ENCODE measurements at places on chromosomes 11 and 22. TPM values are rescaled to one million over a fixed set of nuclear protein-coding genes. Genes with fewer than 3 reads are reported as not detected.

The GGTLC2 gene
- not detected for total RNA-seq

The TMEM191C gene
- 1.7 TPM for total RNA-seq

The CNGA4 gene
- 0.43 TPM for total RNA-seq

The PATE4 gene
- not detected for total RNA-seq

The SEC14L3 gene
- not detected for total RNA-seq

- DNase-seq = no peak
Measured at GRCh38 chr22:21445437-21446127, 21.6 kb upstream of the TMEM191C start.

- peak; percentile 98 for DNase-seq
Measured at GRCh38 chr22:42688241-42689211, 32.1 kb downstream of the A4GALT start.

GRCh38 chr11:11660363-11660740, 38.5 kb upstream of the GALNT18 start:
- DNase-seq = no peak

- no peak for DNase-seq
Measured at GRCh38 chr11:78594814-78595213, 20.1 kb upstream of the NARS2 start.

GRCh38 chr22:25572708-25573171, 8.3 kb downstream of the GRK3 start:
- no peak for DNase-seq

DNA sequence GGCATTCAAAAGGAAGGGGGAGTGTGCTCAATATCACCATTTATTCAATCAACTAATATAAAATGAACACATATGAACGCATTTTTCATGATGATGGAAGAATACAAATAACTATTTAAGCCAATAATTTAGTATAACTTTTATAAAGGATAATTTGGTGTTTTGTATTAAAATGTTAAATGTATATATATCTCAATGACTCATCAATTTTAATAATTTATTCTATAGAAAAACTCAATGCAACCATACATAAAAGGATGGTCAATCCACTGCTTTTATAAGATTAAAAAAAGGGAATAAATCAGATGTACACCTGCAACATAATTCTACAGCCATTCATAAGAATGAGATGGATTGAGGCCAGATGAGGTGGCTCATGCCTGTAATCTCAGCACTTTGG, 50.6 kb downstream of the PICALM start:
- no peak for DNase-seq

- DNase-seq = peak; percentile 24
Measured at GRCh38 chr11:32838505-32839274, 9.0 kb downstream of the PRRG4 start.

GRCh38 chr22:35204807-35205775, 52.2 kb upstream of the HMGXB4 start:
- DNase-seq = no peak

DNA sequence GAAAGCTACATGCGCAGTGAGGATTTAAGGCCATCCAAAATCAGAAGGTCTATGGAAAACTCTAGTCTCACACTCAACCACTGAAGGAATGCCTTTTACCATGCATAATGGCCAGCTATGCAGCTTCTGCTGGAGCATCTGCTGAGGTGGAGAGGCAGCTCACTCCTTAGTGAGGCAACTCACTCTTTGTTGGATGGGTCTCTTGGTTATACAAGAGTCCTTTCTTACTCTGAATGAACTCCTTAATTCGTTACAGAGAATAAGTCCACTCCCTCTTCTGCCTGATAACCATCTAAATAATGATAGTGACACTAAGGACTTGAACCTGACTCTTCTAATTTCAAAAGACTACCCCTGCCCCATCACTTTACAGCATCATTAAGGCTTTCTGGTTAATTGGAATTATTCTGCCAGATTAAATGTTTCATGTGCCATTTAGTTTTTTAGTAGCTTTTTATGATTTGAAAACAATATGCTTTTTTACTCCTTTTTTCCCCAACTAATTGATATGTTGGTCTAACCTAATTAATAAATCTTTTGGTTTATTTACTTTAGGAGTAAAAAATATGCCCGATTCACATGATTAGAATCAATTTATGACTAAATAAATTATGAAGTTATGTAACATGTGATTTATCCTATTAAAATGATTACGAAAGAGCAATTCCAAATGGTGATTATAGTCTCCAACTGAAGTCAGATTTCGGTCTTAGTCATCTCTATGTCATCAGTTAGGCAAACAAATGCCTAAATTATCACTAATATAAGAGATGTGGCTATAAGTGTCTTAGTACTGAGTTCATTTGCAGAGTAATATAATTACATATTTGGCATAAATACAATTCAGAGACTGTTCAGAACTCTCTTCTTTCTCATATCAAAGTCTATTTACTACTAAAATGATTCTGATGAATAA, 286.7 kb upstream of the CCDC90B start:
- peak; percentile 51 for DNase-seq

DNA sequence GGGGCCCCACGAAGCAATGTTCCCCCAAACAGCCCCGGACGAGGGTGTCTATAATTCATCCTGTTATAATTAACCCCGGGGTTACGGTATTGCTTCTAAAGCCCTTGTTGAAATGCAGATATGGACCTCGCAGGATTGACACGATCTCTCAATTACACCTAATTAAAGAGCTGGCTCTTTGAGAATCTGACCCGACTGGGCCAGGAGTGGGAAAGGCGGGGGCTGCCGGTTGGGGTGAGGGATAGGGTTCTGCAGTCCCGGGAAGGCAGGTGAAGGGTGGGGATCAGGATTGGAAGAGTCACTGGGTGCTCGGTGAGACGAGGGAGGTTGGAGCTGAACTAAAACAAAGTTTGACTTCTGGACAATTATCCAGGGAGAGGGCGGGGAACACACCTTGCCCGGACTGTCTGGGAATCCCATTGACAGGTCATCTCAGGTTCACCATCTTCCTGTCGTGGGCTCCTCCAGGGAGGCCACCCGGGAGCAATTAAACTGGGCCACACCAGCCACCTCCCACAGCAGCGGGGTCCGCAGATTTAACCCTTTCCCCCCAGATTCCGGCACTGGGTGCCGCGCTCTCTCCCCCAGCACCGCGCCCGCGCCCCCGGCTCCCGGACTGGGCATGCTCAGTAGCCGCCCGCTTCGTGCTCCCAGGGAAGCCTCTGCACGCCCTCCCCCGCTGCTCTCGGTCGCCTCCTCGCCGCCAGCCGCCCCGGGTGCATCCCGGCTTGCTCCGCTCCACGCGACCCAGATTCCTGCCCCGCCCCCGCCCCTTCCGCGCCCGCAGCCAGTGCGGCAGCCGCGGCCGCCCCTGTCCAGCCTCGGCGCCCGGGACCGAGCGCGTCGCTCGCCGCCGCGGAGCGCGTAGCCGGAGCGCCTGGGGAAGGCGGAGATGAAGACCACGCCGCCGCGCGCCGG, at the start of gene ELMOD1:
Gene ELMOD1, plus strand, starts transcription at position 688 of the 918 bp plus-strand sequence. CDS start 27,043 bp downstream, outside the sequence.
- peak; percentile 48 for DNase-seq

DNA sequence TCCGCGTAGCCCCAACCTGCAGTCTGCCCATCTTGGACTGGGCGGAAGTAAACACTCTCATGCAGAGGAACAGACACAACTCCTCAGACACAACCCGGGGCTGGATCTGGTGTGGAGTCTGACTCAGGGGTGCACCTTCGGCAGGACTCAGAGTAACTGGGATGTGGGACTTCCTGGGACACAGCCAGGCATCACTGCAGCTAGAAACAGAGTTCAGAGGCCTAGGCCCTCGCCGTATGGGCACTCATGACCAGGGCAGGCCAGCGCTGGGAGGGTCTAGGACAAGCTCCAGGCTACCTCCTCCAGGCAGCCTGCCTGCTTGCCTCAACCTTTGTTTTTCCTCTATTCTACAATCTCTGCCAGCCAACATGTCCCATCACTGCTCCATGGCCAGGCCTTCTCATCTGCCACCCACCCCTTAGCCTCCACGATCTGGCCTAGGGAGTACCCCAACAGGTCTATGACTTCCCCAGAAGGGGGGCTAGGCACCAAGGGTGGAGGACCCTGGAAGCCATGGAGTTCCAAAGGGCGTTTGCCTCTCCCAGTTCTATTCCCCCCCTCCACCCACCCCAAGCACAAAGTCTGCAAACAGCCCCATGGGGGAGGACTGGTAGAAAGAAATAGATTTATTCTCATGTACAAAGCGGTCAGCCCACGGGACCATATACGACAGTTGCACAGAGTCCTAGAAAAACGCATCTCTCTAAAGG, 98.5 kb downstream of the PDE2A start:
- DNase-seq = no peak

GRCh38 chr11:9273376-9274336, 8.5 kb upstream of the DENND5A start:
- DNase-seq = peak; percentile 40

DNA sequence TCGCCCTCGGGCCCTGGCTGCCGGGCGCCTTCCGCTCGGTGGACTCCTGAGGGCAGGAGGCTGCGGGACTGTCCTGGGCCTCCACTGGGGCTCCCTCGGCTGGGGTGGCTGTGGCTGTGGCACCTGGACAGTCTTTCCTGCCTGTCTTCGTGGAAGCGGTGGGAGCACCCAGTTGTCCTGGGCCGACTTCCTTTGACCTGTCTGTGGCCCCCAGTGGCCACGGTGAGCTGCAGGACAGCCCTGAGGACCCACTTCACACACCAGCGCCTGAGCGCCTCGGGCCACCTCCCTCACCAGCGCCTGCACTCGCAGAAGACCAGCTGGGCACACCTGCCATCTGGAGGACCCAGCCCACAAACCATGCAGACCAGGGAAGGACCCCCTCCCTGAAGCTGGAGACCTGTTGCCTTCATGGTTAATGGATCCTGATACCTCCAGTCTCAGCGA, 1.8 kb upstream of the EPS8L2 start:
- no peak for DNase-seq

- no peak for DNase-seq
Measured at GRCh38 chr11:12216041-12216451, 105.7 kb downstream of the MICAL2 start.

DNA sequence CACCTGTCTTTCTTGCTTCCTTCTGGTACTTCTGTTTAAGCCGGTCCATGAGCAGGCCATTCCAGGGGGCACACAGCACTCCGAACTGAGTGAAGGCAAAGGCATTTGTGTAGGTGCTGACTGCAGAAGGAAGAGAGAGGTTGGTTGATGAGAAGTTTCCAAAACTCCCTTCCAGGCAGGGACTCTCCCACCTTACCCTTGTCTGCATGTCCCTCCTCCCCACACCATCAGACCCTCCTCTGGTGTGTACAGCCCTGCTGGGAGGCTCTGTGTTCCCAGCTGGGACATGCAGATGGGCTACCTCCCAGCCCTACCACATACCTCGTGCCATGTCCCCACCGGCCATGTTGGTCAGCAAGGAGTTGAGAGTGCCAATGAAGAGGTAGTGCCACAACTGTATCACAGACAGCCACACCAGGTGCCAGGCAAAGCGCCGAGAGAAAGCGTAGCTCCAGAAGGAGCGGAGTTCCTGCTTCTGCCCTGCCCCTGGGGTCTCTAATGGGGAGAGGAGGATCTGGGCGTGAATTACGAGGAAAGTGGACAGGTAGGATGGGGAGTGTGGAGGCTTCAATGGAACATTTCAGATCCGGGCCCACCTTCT, 12.2 kb downstream of the SLC43A3 start:
- DNase-seq = no peak

All from fibroblast of villous mesenchyme (primary cell).